CD4-positive, alpha-beta T cell treated with Interleukin-1 beta for 1 hour (primary cell): ENCODE measurements at places on chromosomes 11 and 22.

DNA sequence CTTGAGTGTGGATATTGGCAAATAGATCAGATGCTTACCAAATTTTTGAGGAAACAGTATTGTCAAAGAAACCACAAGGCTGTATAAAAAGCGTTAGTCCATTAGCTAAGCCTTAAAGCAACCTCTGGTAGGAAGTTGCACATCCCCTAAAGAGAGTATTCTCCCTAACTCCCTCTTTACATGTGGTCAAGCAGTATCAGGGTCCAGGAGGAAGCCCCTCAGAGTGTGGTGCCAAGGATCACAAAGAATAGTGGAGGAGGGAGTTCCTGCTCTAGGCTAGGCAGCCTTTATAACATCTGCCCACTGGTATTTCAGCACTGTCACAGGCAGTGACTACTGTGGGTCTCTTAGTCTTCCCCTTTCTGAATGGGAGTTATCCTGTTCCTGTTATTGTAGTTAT lies 18.8 kb upstream of the AMPD3 start:
- no peak for DNase-seq

- DNase-seq, result no peak
Observed at GRCh38 chr11:17294033-17294432, 17.5 kb downstream of the NUCB2 start.

DNA sequence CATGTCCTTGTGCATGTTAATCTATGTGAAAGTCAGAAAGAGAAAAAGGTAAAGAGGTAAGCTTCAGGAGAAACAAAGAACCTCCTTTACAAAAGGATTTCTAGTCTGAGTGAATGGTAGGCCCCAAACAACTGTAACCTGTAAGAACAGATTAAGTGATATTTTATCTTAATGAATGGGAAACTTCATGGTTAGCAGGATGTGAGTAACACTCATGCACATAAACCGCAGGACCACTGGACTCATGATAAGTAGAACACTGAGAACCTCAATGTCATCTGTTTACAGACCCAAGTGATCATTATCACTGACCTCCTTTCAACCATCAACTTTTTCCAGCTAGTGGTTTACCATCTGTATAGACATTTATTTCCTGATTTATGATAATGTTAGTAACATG lies 19.9 kb downstream of the OR8G5 start:
- DNase-seq, result no peak

- DNase-seq, result no peak
Observed at GRCh38 chr11:123082977-123083376, 21.0 kb upstream of the HSPA8 start.

DNA sequence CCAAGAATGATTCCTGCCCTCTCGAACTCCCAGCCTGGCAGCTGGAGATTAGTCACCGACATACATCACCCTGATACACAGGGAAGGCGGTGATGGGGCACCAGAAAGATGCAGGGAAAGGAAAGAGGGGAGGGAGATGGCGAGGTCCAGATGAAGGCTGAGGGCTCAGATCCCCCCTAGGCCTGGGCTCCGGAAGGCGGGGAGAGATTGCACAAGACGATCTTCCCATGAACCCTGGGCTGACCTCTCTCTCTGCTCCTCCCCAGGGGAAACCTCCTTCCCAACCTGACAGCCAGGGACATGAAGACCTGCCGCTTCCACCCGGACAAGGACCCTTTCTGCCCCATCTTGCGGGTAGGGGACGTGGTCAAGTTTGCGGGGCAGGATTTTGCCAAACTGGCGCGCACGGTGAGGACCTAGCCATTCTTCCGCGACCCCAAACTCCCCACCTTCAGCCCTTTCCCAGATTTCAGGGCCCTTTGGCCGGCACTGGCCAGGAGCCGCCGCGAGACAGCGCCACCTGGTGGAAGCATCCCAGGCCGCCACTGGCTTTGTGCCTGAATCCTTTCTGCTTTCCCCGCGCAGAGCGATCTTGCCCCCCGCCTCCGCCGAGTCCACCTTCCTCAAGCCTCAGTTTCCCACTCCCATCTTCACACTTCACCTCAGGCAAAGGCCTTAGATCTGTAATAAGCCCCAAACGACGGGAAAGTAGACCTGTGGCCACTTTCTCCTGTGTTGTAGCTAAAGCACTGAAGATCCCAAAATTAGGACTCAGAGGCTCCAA lies 11.5 kb downstream of the P2RX3 start:
- DNase-seq, result peak; percentile 41

- DNase-seq, result no peak
Observed at GRCh38 chr11:108551651-108552462, 41.7 kb downstream of the EXPH5 start.

GRCh38 chr11:9596926-9597464 lies 23.5 kb downstream of the WEE1 start:
- DNase-seq, result no peak

GRCh38 chr11:73268671-73269271 lies 3.4 kb upstream of the P2RY6 start:
- no peak for DNase-seq

- DNase-seq, result no peak
Observed at GRCh38 chr11:95652002-95652472, 137.5 kb downstream of the FAM76B start.

GRCh38 chr11:108500721-108501120 lies 2.5 kb upstream of the POGLUT3 start:
- DNase-seq, result no peak

DNA sequence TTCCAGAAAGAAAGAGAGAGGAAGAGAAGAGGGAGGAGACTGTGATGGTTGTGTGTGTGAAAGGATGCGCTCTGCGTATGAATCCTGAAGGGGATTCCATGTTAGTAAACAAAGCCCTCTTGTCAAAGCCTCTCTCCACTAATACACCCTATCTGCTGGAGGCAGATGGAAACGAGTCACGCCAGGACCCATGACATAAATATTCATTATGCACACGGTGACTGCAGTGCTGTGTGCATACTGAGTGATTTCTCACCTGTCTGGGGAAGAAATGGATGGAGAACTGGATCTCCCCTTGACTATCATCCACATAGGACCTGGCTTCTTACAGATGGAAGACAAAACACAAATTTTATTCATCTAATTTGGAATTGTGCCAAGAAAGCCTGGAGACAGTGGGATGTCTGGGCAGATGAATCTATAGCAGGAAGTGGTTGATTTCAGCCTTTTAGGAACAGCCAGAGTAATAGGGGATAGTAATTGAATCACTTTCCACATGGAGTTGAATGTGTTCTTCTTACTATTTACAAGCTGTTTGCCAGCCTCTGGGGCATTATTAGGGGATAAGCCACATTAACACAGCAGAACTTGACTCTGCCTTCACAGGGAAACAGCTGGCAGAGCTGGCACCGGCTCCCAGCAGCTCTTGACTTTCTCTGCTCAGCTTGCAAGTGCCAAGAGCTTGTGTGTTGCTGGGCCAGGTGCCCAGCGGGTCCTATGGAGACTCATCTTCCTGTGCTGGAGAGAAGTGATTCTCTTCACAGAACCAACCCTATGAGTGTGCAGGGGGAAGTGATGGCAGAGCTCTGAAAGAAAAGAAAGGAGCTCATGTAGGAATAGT lies 9.0 kb downstream of the MTNR1B start:
- DNase-seq, result no peak

DNA sequence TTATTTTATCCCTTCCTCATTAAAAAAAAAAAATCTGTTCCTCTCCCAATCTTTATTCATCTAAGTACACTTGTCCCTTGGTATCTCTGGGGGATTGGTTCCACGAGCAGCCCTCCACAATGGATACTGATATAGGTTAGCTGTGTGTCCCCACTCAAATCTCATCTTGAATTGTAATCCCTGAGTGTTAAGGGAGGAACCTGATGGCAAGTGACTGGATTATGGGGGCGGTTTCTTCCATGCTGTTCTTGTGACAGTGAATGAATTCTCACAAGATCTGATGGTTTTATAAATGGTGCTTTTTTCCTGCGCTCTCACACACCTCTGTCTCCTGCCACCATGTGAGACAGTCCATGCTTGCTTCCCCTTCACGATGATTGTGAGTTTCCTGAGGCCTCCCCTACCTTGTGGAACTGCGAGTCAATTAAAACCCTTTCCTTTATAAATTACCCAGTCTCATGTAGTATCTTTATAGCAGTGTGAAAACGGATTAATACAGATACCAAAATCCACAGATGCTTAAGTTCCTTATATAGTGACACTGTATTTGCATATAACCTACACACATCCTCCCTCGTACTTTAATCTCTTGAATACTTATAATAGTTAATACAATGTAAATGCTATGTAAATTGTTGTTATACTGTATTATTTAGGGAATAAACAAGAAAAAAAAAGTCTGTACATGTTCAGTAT lies 62.0 kb downstream of the PACS1 start:
- DNase-seq, result no peak

GRCh38 chr11:16861862-16862261 lies 123.4 kb downstream of the C11orf58 start:
- DNase-seq, result no peak

DNA sequence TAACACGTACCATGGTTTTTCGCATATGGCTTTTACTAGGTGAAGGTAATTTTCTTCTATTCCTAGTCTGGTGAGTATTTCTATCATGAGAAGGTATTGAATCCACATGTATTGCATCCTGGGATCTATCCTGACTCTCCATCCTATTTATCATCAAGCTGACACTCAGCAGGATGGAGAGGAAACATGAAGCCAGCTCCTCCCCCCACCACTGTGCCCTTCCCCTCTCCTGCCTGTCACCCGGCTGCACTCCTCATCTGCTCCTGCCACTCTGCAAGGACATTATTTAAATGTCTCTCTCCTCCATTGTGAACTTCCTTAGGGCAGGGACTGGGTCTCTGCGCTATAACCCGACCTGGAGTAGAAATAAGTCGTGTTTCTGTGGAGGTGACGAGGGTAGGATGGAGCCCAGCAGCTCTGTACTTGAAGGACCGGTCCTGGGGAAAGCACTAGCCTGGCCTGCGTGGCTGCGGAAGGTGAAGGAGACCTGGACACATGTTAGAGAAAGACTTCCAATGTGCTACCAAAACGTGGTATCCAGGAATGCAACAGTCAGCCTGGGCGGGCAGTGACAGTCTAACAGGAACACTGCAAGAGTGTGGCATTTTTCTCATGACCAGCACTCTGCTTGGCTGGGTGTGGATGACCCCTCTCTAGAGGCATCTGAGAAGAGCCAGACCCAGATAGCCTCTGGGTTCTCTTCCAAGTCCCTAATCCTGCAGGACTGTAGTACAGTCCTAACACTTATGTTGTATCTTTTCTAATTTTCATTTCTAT lies 111.2 kb downstream of the MICAL3 start:
- no peak for DNase-seq

DNA sequence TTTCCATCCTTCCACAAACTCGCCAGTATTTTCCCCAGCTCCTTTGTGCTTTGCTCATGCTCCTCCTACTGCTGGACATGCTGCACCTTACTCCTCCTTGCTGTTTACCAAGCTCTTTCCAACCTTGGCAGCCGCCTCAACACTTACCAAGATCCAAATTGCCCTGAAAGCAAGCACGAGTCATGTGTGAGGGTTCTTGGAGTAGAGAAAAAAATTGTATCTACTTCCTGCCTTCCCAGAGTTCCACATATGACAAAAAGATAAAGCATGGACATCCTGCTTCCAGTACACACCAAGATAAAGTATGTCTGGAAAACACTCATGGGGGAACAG lies 767.5 kb downstream of the NTM start:
- DNase-seq, result no peak

DNA sequence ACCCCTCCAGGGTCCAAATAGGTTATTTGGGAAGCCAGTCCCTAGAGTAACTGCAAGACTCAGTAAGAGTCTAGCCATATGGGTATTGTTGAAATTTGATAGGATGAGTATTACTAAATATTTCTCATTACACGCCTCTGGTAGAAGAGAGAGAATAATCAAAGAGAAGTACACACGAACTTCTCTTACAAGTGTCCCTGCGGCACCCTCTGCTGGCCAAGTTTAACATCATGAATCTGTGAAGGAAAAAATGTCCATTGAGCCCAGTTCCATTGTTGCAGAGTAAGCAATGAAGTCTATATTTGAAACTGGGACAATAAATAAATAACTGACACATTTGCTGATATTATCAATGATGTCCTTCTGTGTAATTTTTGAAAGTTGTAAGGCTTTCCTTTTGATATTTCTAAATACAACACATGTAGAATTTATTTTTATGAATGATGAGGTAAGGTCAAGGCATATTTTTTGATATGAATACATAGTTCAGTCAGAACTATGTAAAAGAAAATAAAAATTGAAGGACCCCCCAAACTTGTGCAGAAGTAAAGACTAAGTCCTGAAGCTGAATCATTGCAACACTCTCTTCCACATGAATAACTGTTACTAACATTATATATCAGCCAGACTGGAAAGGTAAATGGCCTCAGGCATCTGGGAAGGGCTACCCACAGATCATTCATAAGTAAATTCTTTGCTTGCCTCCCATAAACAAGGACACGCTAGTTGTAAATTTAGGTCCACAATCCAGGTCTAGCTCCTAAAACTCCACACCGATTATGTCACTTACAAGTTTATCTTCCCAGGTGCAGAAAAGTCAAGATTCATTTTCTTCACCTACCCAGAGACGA lies 10.0 kb downstream of the OR51L1 start:
- DNase-seq, result no peak

GRCh38 chr11:64340671-64341335 lies 799 bp downstream of the CCDC88B start:
- DNase-seq, result peak; percentile 77

DNA sequence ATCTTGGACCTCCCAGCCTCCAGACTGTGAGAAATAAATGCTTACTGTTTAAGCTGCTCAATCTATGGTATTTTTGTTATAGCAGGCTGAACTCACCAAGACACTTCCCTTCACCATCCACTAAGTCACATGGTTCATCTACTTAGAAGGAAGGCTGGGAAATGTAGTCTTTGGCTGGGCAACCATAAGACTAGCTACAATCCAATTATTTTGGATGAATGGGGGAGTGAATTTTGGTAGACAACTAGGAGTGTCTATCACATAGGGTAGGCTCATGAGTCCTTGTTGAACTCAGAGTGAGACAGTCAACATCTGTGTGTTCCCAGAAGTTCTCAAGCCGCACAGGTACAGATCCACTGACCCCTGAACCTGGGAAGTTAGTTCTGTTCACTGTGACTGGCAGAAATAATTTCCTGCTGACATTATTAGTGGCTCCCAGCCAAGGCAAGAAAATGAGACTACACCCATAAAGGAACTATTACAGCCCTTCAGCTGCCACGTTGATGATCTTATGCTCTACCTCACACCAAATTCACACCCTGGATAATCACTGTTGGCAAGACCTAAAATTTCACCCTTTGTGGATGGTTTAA lies 3.1 kb upstream of the SLC35C1 start:
- peak; percentile 24 for DNase-seq

- DNase-seq, result no peak
Observed at GRCh38 chr22:48639021-48639795, 1188.5 kb downstream of the BRD1 start.

DNA sequence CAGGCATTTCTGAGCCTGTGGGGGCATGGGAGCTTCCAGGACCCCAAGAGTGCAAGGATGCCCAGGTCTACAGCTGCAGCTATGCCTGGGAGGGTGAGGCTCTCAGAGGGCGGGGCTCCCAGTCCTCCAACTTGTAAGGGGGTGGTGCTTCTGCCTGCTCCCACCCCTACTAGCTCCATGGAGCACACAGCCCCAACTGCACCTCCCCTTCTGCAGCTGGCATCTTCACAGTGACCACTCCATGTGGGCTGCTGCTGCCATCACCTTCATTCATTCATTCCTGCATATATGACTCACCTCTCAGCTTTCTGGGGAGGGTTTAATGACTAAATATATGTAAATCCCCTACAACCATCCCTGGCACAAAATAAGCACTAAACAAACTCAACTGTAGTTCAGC lies 43.8 kb downstream of the CHST1 start:
- DNase-seq, result no peak

GRCh38 chr11:36388951-36389350 lies 92.9 kb downstream of the PRR5L start:
- no peak for DNase-seq
